Activated CD8-positive, alpha-beta memory T cell treated with anti-CD3 and anti-CD28 coated beads for 36 hours (primary cell): ENCODE measurements at places on chromosomes 3 and 15. TPM values are rescaled to one million over a fixed set of nuclear protein-coding genes. Genes with fewer than 3 reads are reported as not detected.

The CD200 gene
- total RNA-seq: 25.1 TPM

The ZNF385D gene
- total RNA-seq: not detected

The MELTF gene
- 3.0 TPM for total RNA-seq

The CPA3 gene
- total RNA-seq: not detected

The PIERCE2 gene
- total RNA-seq: not detected

The RBSN gene
- total RNA-seq: 9.6 TPM

The MLF1 gene
- total RNA-seq: 2.8 TPM

The ARNT2 gene
- total RNA-seq: not detected

The GRM2 gene
- 0.23 TPM for total RNA-seq

The HEG1 gene
- total RNA-seq: 26.8 TPM

The SLC27A2 gene
- 28.6 TPM for total RNA-seq

The BCL2A1 gene
- 73.5 TPM for total RNA-seq

The MEIS2 gene
- total RNA-seq: not detected

The SLCO2A1 gene
- not detected for total RNA-seq

The FEZF2 gene
- total RNA-seq: not detected

The LINGO1 gene
- not detected for total RNA-seq

The GOLGA6L24 gene
- total RNA-seq: not detected

The HCLS1 gene
- 182 TPM for total RNA-seq
